ENCODE measurements at places on chromosomes 3 and 15.

DNA sequence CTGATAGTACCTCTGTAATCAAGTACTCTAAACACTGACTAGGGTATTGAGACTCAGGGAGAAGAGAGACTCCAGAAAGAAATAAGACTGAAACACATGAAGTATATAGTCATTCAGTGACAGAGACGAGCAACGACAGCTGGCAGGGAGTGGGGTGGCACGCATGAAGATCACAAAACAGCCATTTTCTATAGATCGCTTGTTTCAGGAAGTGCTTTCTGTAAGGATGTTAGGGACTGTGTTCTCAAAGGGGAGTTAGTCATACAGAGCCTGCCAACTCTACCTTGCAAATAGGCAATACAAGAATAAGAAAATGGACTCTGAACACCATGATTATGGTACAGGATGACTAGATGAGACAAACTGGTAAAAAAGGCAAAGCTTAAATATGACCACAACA lies 139.5 kb downstream of the TBL1XR1 start:
- DNase-seq = peak; percentile 54

- DNase-seq = no peak
Observed at GRCh38 chr15:98561169-98561941, 87.0 kb upstream of the IGF1R start.

DNA sequence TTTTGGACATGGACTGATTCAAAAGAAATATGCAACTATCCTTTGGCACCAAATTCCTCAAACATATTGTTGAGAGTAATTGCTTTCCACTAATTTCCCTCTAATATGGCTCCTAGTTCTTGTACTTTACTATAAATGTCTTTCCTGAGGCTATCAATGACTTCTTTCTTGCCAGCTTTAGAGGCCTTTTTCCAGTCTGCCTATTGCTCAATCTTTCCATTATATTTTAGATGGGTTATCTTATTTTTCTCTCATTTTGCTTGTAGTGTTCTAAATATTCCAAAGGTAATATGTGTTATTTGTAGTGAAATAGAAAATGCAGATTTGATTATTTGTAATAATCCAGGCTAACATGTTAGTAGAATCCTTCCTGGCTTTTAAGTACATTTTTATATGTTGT lies 11.5 kb upstream of the TEX9 start:
- DNase-seq = no peak

DNA sequence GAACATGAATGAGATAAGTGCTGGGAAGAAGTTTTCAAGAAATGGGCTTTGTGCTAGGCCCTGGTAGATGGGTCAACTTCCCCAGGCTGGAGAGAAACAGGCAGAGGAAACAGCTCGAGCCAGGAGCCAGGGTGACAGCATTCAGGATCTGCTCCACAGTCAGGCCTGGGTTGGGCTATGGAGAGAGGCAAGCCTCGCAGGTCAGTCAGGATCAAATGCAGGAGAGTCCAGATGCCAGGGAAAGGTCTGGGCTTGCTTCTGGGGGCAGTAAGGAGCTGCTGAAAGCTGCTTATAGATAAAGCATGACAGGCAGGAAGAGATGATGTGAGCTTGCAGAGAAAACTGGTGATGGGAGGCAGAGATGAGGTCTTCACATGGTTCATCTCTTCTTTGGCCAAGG lies 11.0 kb upstream of the USP3 start:
- DNase-seq = no peak

DNA sequence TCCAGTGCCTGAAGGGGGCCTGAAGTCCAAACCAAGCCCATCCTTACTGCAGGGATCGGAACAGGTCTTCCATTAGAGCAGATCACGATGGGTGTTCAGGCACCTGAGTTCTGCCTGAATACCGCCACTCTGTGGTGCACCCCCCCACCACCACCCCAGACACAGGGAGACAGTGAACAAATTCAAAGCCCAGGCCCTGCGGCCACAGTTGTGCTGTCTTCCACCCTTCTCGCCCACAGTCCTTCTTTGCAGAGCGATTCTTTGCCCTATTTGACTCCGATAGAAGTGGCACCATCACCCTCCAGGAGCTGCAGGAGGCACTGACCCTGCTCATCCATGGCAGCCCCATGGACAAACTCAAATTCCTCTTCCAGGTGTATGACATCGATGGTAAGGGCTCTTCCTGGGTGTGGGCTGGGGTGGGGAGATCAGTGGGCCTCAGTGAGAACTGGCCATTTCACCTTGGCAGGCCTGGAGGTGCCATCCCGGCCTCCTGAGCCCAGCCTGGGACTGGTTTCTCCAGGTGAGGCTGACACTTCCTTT lies 13.6 kb downstream of the NOX5 start:
- DNase-seq = no peak

Measured in CD4-positive, alpha-beta T cell treated with Interleukin-2 at 100 ng/mL for 4 hours (primary cell).